ENCODE measurements at places on chromosomes 6 and 20. TPM values are rescaled to one million over a fixed set of nuclear protein-coding genes. Genes with fewer than 3 reads are reported as not detected.

- H3K4me1 ChIP-seq: peaks cover 17% of the 10 kb centered on the region
- H3K27me3 ChIP-seq: no peaks in the 10 kb centered on the region
- no peak overlapping the region for H3K4me3 ChIP-seq
- no peaks in the 10 kb centered on the region for H3K36me3 ChIP-seq
These were observed 75.2 kb upstream of the ADTRP start for GRCh38 chr6:11853678-11854407.

Gene PRR18
- total RNA-seq: 0.22 TPM

- DNase-seq: no peak
- no peak overlapping the region for H3K4me3 ChIP-seq
- no peaks in the 10 kb centered on the region for H3K27me3 ChIP-seq
- no peak overlapping the region for H3K27ac ChIP-seq
These were observed 308.9 kb upstream of the THEMIS start for GRCh38 chr6:128209771-128210170.

Gene ADISSP
- 21.2 TPM for total RNA-seq

DNA sequence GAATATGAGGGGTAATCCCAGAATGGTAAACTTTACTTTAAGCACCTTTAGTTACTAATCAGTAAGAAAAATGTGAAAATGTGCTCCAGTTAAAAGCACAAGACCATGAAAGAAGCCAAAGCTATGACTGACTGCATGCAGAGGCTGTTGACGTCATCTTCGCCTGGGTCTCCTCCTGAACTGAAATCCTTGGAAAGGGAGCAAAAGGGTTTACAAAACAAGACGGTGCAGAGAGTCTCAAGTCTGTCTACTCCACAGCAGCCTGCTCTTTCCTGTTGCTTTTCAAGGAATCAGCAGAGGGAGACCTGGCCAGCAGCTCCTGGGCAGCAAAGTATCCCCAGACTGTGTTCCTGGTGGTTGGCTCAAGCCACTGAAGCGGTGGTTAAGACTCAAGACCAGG, 10.2 kb downstream of the FKBP1A start:
- no peak for DNase-seq
- H3K4me1 ChIP-seq: peaks cover 17% of the 10 kb centered on the region
- peaks cover 6% of the 10 kb centered on the region for H3K36me3 ChIP-seq
- no peak overlapping the region for H3K4me3 ChIP-seq

DNA sequence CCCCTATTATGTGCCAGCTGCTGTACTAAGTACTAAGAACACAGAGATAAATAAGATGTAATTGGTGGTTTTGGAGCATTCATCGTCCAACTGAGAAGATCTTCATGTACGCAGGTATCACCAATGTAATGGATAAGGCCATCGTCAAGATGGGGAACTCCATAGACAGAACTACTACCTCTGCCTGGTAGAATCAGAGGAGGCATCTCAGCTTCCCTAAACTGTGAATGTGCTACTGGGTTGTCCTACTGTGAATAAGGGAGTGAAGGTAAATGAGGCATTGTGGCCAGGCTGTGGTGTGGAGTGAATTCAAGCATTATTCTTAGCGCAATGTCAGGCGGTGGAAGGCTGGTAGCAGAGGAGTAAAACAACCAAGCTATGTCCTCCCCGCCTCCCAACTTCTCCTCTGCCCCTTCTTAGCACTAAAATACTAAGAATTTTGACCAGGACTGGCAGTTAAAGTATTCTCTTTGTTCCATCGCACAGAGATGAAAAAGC, 68.2 kb downstream of the TBC1D7 start:
- no peaks in the 10 kb centered on the region for H3K4me1 ChIP-seq
- H3K4me3 ChIP-seq: no peak overlapping the region
- H3K36me3 ChIP-seq: no peaks in the 10 kb centered on the region
- H3K27me3 ChIP-seq: no peaks in the 10 kb centered on the region
- DNase-seq: no peak

- no peak overlapping the region for H3K4me3 ChIP-seq
- H3K4me1 ChIP-seq: peaks cover 3% of the 10 kb centered on the region
- no peaks in the 10 kb centered on the region for H3K36me3 ChIP-seq
These were observed 92.3 kb downstream of the RFPL4B start for GRCh38 chr6:112439432-112439831.

Gene DLK2
- total RNA-seq: 2.0 TPM
